ENCODE measurements at places on chromosomes 3 and 15.

- no peak for DNase-seq
These were observed 48.7 kb downstream of the NMNAT3 start for GRCh38 chr3:139629033-139629432.

DNA sequence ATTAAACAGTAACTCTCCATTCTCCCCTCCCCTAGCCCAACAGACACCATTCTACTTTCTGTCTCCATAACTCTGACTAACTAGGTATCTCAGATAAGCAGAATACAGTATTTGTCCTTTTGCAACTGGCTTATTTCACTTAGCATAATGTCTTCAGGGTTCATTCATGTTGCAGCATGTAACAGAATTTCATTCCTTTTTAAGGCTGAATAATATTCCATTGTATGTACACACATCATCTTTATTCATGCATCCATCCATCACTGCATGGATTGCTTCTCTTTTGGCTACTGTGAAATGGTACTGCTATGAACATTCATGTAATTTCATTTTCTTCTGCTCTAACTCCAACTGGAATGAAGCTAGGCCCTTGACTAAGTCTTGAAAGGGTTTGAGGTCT, 2.0 kb upstream of the PTPN23 start:
- no peak for DNase-seq

- DNase-seq, result no peak
These were observed 72.1 kb upstream of the ITGA11 start for GRCh38 chr15:68503791-68504680.

- DNase-seq, result no peak
These were observed 73.2 kb upstream of the ZBED2 start for GRCh38 chr3:111668326-111668725.

GRCh38 chr3:12181806-12182205, 23.1 kb upstream of the TIMP4 start:
- no peak for DNase-seq

DNA sequence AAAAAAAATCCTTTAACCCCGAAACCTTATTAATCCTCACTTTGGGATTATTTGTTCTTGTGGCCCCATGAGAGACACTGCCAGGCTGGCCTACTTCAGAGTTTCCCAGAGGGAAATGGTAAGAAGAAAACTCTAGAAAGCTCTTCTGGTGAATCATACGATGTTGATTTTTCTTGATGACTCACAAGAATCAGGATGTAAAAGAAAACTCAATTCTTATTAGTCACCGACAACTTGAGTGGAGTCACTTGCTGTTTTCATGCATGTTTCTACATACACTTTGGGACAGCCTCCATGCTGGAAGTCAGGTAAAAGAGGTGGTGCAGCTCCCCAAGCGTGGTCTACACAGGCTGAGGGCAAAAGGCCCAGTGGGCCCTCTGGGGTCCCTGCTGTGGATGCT, 42.8 kb downstream of the MYO5C start:
- DNase-seq, result no peak

GRCh38 chr3:150806185-150806835, 43.3 kb upstream of the SIAH2 start:
- DNase-seq, result no peak

GRCh38 chr15:70535071-70535954, 228.0 kb downstream of the UACA start:
- DNase-seq, result peak; percentile 37

DNA sequence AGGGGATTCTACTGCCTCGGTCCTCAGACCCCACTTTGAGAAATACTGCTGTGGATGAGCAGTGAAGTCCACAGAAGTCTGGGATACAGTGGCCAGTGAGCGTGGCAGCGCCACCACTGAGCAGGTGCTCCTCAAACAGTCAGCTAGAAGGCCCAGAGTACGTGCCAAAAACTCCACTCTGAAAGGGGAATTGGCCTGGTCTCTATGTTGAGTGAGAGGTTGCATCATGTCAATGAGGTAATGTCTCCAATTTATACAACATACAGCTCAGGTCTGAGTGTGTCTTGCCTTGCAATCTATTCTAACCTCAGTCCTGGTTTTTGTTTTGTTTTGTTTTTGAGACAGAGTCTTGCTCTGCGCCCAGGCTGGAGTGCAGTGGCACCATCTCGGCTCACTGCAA, 53.3 kb upstream of the ETV5 start:
- DNase-seq, result no peak

DNA sequence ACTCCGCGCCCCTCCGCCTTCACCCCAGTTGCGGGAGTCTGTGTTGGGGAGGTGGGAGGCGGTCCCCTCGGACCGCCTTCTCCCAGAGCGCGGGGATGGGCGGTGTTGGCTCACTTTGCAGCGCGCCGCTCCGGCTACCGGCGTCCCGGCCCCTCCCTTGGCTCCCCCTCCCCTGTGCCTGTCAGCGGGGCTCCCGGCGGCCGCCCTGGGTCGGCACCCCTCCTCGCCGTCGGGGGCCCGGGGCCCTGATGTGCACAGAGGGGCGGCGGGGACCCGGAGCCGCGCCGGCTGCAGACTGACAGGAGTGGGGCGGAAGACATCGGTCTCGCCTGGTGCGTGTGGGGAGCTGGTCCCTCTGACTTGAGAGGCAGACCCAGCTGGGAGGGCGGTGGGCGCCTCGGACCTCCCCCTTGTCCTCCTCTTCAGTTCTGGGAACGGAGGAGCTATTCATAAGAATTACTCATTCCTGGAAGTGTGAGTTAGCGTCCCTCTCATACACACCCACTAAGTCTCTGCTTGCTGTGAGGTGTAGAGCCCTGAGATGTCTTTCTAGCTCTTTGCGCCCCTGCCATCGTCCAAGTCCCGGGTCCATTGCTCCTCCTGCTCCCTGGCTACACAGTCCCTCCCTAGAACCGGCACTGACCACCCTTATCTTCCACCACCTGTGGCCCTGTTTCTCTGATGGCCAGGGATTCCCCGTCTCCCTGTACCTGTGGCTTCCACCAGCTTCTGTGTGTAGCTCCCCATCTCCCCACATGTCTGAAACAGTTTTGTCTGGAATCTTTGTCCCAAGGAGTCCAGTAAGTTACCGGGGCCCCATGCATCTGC, 42.3 kb upstream of the ROPN1 start:
- no peak for DNase-seq

DNA sequence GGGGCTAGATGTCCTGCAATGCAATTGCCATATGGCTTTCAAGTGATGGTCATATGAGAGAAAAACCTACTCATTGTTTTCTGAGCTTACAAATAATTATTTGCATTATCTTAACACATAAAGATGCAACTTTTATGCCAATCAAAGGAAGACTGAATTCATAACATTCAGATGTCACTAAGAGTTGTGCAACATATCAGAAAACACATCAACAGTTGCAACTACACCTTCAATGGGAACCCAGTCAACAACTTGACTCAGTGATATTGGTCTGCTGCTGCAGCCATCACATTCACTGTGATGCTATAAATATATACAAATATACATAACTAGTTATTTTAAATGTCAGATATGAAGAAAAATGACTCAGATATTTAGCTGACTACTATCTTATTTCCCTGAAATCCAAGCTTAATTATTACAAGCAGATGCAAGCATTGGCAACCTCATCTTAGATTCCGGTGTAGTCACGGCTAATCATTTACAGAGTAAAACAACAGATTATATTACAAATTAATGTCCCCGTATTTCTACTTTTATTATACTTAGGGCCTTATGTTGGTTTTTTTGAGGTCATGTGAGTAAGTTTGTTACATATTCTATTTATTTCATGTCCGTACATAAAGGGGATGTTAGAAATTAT, 23.7 kb downstream of the CNTN3 start:
- DNase-seq, result no peak

- DNase-seq, result no peak
These were observed 282.7 kb upstream of the SEMA6D start for GRCh38 chr15:47434596-47434995.

GRCh38 chr3:39990532-39990931, 181.1 kb downstream of the MYRIP start:
- DNase-seq, result no peak

DNA sequence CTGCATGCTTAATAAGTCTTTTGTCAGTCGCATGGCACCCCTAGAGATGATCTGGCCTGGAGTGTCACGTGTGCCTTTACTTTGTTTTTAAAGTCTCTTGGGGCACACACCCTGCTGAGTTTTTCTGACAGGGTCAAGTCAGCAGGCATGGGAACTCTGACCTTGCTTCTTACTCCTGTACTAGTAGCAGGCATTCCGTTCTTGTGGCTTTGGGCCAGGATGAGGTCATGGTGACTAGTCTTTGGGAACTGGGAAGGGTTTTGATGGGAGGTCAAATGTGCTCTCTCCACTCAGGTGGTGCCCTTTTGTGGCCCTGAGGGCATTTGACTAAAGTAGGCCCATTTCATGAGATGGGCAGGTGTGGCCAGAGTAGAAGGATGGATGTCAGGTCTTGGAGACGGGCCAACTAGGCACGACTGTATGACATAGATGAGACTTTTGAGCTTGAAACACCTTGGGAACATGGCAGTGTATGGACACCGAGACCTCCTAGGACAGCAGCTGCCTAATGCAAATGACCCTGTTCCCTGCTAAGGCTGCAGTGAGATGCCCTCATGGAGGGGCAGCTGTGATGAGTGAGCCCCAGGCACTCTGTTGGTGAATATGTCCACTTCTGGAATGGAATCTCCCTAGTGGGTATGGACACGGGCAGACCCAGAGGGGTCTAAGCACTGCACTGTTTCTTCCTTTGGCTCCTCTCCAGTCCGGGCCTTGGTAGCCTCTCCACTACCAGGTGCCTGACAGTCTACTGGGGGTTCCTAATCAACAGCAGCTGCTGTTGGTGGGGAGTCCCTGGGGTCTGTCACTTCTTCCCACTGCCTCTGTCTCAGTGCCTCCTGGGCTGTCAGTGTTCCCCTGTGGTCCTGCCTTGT, 16.4 kb downstream of the SRPRB start:
- no peak for DNase-seq

- DNase-seq, result no peak
These were observed 69.0 kb upstream of the LPP start for GRCh38 chr3:188084752-188085583.

- peak; percentile 37 for DNase-seq
These were observed 3.3 kb downstream of the TUBGCP5 start for GRCh38 chr15:23035964-23036566.

DNA sequence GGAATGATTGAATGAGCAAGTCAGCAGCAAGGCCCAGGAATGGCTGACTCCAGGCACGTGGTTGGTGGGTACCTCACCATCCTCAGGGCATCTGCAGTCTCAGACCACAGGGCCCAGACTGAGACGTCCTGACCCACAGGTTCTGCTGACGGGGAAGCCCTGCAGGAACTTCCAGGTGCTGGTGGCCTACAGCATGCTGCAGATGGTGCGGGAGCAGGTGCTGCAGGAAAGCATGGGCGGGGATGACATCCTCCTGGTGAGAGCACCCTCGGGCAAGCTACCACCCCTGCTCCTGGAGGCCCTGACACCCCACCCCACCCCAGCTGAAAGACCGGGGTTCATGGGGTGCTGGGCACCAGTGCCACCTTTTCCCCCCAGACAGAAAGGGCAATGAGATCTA, 14.1 kb downstream of the TBC1D21 start:
- DNase-seq, result no peak

DNA sequence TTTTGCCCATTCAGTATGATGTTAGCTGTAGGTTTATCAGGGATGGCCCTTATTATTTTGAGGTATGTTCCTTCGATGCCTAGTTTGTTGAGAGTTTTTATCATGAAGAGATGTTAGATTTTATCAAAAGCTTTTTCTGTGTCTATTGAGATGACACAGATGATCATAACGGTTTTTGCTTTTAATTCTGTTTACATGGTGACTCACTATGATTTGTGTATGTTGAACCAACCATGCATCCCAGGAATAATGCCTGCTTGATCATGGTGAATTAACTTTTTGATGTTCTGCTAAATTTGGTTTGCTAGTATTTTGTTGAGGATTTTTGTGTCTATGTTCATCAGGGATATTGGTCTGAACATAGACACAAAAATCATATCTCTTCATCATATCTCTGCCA, 8.3 kb downstream of the GPR156 start:
- no peak for DNase-seq

DNA sequence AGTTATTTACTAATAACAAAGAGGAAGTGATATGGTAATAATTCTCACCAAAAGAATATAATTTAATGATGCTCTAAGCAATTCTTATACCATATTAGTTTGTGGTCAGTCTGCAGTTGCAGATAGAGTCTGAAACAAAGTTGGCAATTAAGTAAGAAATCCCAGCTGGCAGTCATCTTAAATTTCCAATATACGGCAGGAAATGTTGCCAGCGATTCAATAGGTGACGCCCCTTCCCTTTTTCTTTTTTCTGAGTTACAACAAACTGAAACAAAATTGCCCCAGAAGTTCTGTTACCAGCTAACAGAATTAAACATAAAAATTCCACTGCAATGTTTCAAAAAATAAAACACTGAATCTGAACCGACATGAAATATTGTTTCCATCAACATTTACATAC, 26.7 kb downstream of the LRRFIP2 start:
- DNase-seq, result no peak

DNA sequence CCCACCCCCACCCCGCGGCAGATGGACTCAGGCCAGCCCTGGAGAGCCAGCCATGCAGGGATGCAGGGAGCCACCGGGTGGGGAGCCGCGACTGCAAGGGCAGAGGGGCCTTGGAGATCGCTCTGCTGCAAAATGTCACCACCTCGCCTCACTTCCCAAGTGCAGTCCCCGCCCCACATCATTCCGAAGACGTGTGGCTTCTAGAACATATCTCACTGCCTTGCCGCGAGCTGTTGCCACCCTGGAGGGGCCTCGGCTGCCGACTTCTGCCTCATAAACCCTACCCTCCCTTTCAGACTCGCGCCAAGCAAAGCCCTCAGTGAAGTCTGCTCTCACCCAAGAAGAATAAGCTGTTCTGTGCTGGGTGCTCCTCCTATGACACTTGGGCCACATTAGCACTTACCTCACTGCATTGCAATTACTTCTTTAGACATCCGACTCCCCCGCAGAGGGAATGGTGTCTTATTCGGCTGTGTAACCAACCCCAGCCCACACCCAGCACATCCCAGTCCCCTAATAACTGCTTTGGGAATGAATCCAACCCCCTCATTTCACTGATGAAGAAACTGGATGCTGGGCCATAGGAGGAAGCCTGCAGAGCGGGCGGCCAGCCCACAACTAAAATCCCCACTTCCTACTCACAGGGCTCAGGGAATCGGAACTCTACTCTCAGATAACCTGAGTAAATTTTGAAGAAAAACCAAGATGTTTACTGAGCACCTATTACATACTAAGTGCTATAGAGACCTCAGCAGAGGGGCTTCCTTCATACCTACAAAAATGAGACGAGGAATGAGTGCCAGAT, 8.6 kb downstream of the TLE3 start:
- no peak for DNase-seq
